ENCODE measurements at places on chromosomes 3 and 15. TPM values are rescaled to one million over a fixed set of nuclear protein-coding genes. Genes with fewer than 3 reads are reported as not detected.

CPLX3 gene
- total RNA-seq, result not detected

CHRFAM7A gene
- 3.1 TPM for total RNA-seq

ANKRD63 gene
- total RNA-seq, result not detected

IL12A gene
- 1.1 TPM for total RNA-seq

MYH15 gene
- total RNA-seq, result not detected

OR5H1 gene
- not detected for total RNA-seq

ACOX2 gene
- 18.2 TPM for total RNA-seq

CASR gene
- total RNA-seq, result not detected

PP2D1 gene
- not detected for total RNA-seq

RASL12 gene
- total RNA-seq, result 50.0 TPM

DNA sequence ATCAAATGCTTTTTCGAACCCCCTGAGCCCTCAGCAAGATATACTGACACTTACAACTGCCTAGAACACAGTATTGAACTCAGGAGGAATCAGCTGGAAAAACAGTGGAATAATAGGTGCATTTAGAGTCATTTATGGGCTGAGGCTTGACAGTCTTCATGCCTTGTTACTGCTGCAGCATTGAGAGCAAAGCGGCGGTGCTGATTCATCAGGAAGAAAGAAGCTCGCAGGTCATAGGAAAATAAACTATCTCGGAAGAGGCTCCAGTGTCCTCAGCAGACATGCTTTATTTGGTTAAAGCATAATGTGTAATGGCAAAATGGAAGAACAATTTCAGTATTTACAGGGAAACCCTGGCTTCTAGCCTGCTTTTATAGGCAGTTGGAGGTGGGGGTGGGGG is 30.1 kb upstream of the NEO1 start:
- no peak for DNase-seq

- no peak for DNase-seq
Measured at GRCh38 chr15:45183511-45183910, 4.3 kb downstream of the SHF start.

DNA sequence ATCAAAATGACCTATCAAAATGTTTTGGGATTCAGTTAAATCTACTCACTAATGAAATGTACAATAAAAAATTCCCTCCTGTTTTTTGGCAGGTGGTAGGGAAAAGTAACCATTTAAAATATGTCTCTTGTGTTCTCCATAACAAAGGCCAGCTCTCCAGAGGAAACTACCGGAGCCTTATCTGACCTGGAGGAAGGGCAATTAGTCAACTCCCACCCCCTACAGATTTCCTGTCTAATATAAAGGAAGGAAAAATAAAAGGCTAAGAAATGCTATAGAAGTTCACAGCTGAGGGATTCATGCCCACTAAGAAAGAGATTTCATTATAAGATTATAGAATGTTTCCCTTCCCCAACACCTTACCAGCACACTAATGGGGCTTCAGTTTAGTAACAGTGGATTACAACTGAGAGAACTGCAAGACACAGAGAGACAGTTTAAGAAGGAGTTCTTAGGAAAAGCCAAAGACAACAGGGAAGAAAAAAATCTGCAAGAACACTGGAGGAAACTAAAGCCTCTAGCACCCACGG is 376.5 kb upstream of the KCNMB2 start:
- DNase-seq, result no peak

- DNase-seq, result no peak
Measured at GRCh38 chr15:63606308-63606707, 9.1 kb downstream of the FBXL22 start.

DNA sequence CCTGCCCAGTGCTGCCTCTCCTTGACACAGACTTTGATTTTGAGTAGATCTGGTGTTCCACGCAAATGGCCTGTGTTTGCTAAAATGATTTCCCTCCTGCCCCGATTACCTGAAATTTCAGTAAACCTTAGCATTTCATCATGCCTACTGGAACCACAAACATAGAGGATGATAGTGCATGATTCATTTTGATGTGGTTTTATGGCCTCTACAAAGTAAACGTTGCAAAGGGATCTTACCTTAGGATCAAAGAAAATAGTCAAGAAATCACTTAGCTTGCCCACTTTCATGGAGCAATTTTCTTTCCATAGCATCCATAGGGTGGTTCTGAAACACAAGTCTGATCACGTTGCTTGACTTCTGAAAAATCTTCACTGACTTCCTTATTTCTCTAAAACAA is 524.6 kb upstream of the ATP11B start:
- DNase-seq, result no peak

DNA sequence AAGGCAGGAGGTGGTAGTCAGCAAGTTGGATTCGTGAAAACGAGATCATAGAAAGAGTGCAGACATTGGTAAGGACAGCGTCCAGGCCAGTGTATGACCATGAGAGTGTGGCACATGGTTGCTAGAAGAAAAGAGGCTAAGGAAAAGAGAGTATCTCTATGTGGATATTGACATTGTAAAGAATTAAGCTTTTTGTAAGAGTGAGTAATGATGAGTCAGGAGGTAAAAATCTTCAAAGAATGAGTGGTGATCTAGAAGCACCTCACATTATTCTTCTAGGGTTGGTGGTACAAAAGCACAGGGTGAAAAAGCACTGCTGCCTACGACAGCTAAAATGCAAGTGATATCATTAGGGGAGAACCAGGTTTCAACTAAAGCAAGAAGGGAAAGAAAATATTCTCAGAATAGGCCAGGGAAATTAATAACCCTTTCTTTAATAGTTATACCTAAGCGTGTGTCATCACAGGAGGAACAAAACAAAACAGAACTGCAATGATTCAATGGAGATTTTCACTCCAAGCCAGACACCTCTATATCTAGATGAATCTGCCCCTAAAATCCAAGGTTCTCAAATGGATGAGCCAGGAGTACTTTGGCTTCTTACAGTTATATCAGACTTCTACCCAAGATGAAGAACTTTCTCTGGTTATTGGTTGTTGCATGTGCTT is 884.7 kb downstream of the NAALADL2 start:
- no peak for DNase-seq

GRCh38 chr15:66581972-66582537 is 16.3 kb upstream of the LCTL start:
- no peak for DNase-seq

- no peak for DNase-seq
Measured at GRCh38 chr3:121793078-121793477, 41.8 kb downstream of the IQCB1 start.

- DNase-seq, result no peak
Measured at GRCh38 chr15:54820811-54821210, 375.9 kb downstream of the RSL24D1 start.

DNA sequence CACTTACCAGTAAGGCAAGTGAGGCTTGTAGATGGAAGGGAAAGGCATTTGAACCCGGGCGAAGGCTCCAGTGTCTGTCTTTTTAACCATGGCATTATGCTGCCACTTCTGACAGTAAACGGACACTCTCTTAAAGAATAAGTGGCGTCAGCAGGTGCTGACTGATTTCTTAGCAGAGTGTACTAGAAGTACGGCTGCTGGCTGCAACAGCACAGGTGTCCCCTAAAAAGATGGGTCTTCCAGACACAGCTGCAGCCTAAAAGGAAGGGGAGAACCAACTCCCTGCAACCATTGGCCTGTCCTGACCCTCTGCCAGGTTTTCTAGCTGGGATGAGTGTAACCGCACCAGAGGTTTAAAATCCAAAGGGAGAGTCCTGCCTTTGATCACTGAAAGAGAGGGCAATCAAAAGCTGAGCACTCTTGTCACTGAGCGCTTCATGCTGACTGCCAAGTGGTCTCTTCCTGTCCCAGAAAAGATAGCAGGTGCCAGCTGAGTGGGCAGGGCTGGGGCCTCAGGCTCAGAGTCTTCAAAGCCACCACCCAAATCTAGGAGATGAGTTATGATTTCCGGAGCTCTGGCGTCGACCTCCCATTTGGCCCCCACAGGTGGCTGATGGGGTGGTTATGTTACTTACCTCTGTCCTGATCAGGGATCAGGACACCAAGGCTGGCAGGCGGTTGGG is 255.8 kb downstream of the SLCO3A1 start:
- DNase-seq, result no peak

DNA sequence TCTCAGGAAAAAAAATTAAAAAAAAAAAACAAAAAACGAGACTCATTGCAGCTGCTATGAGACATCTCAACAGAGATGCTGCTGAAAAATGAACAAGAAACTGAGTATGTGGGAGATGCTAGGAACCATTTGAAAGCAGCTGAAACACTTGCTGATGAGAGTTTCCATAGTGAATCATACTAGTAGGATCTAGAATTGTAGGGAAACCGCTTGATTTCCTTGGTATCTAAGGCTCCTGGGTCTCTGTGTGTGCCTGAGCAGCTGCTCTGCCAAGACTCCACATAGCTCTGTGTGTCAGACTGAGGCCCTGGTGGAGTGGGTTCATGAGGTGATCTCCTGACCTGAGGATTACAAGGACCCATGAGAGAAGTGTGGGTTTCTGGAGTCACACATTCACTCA is 313.4 kb upstream of the NECTIN3 start:
- DNase-seq, result no peak

DNA sequence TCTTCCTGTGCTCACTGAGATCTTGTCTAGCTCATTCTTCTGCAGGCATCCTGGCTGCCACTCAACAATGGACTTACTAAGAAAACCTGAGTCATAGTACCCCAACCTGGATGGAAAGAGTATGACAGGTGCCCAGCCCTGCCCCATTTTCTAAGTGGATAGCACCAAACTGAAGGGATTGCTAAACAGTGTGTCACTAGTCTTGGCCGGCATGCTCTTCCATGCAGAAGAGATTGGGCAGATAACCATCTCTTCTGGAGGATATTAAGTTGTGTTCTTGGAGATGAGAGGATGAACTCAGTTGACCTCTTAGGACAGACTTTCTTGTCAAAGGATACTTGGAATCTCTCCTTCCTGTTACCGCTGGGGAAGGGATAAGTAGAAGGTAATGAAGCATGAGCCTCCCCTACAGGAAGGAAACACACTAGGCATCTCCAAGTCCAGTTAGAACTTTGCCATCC is 797.5 kb downstream of the AGBL1 start:
- no peak for DNase-seq

GRCh38 chr15:55353025-55353424 is 34.0 kb downstream of the PIGB start:
- no peak for DNase-seq

- DNase-seq, result no peak
Measured at GRCh38 chr3:156812521-156813335, 13.4 kb upstream of the LEKR1 start.

DNA sequence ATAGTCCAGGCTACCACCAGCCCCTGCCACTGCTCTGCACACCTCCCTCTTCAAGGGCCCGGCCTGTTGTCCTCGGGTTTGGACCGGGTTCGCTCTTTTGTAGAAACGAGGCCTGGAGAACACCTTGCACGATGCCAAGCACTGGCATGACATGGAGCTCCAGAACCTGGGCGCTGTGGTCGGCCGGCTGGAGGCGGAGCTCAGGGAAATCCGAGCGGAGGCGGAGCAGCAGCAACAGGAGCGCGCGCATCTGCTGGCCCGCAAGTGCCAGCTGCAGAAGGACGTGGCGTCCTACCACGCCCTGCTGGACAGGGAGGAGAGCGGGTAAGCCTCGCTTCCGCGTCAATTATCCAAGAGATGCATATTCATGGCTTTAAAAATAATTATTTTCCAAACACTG is 72.4 kb downstream of the BFSP2 start:
- no peak for DNase-seq

DNA sequence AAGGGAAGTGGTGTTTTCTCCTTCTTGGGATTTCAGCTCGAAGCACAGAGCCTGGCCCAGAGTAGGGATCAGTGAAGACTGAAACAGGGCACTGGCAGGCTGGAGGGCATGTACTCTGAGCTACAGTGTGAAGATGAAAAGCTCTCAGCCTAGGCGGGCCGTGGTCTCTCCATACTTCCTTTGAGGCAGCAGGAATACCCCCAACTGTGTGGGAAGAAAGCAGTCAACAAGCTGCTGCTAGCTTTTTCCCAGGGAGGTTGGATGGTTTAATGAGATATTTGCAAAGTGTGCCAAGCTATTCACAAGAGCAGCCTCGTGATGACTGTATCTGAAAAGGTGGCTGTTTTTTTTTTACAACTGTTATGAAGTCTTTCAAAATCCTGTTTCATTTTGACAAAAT is 47.2 kb downstream of the NMNAT3 start:
- DNase-seq, result no peak

DNA sequence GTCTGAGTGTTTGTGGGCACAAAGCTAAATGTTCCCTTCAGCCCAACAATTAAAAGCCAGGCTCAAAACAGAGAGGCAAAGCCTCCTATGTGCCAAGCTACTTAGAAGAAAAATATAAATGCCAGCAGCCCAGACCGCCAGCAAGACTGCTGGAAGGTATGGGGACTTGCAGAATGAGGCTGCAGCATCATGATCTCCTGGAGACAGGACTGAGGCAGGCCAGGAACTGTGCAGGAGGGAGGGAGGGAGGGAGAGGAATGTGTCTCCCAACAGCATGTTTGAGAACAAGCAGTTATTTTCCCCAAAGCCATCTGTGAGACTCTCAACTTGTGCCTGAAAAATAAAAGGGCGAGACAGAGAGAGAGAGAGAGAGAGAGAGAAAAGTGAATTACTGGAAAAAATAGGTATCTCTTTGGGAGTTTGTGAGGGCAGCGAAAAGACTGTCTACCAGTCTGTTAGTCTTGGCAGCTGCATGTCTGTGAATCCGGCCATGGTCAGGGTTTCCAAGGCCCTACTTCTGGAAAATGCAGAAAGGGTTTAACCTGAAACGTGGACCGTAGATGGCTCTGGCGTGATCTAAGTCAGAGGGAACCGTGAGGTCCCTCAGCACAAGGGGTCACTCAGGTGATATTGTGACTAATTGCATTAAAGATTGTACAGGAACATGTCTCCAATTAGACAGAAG is 139.7 kb upstream of the COL8A1 start:
- DNase-seq, result no peak

- no peak for DNase-seq
Measured at GRCh38 chr15:65414841-65415621, 7.7 kb downstream of the IGDCC4 start.

DNA sequence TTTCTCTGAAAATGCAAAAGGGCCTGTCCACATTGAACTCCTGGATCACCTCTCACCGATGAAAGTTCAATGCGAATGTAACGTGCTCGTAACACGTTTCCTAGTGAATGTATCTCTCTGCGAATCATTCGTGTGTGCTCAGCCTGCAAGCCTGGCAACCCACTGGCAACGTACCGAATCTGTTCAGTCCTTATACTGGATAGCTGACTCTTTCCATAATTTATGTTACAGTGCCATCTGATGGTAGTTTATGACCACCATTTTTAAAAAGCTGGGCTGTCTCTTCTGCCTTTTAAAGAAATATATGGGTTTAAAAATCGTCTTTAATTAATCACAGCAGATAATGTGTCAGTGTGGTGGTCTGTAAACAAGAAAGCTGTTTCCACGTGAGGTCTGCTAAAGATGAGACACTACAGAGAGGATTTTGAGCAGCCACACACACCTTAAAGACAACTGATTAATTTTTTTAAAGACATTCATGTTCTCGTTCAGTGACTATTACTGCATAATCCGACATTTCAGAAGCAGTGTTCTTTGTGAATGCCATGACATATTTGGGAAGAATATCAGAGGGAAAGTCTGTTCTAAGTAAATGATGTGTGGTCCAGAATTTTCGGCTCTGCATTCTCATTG is 69.4 kb upstream of the FOXP1 start:
- DNase-seq, result no peak

DNA sequence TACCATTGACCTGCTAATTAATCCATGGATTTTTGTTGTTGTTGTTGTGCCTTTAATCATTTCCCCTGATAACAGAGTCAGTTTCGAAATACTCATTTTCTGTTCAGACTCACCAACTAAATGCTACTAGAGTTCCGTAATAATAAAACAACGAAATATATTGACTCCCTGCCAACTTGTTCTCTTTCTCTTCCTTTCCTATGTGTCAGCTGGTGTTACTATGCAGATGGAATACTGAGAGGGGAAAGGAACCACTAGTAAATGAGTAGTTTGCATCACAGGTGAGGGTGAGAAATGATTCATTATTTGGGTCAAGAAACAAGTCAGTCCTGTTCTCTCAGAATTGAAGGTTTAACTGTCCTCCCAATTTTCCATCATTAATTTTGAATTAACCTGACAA is 1027.3 kb downstream of the TUSC7 start:
- DNase-seq, result no peak
